ENCODE measurements at places on chromosomes 2 and 18. TPM values are rescaled to one million over a fixed set of nuclear protein-coding genes. Genes with fewer than 3 reads are reported as not detected.

DNA sequence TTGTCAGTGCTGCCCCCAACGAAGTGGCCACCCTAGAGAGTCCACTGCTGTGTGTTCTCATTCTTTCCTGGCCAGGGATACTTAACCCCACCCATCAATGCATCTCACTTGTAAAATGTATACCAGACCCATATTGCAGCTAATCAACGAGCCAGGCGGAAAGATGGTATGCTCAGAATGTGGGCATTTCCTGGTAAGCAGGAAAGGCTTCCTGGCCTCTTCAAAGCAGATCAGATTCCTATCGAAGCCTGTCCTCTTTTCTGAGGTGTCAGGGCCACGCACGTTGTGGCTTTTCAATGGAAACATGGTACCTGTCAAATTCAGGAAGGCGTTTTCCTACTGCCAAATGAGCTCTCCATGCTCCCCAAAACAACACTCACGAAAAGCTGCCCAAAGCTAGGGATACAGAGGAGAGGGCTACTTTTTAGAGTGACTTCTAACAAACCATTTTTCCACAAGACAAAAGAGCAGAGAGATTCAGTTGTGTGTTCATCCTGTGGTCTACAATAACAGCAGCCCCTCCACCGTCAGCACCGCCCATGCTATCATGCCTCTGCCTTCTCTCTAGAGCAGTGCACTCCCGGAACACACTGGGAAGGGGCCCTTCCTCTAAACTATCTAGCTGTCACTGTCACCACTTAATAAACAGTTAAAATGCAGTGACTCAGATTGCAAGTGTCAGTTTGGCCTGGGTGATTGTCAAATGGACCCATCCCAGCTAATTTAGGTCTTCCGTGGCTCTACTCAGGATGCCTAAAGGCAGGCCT lies 535.1 kb downstream of the RNF144A start:
- DNase-seq = no peak

DNA sequence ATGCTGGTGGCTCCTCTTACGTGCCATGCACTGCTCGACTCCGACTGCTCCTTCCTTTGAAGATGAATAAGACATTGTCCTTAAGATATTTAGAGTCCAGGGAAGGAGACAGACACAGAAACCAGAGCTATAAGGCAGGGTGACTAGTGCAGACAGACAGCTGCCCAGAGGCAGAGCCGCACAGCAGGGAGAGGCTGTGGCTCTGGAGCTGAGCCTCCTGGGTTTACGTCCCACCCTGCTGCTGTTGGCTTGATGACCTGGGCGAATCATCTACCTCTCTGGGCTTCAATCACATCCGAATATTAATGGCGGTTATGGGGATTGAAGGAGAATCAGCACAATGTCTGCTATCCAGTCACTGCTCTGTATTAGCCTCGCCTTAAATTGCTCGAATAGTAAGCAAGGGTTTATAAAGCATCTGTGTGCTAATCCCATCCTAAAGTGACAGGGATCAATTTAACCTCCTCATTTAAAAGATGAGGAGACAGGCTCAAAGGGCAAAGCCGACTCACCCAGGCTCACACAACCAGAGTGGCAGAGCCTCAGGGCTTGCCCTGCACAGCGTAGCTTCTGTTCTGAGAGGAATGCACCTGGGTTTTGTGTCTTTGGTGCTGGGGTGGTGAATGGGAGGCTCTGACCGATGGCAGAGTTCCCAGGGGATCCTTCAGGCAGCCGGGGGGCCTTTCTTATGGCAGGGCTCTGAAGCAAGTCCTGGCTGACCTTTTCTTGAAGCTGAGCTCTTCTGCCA lies 284.1 kb downstream of the MYCN start:
- DNase-seq = no peak

The UGT1A5 gene
- not detected for total RNA-seq

The LYPD6 gene
- total RNA-seq = not detected

The STEAP3 gene
- total RNA-seq = 15.2 TPM

The CDCA7 gene
- total RNA-seq = 0.22 TPM
